Activated CD4-positive, alpha-beta T cell treated with anti-CD3 and anti-CD28 coated beads, Interleukin-2, amount 10 ng/mL, durations not matched to agents 24 days and 14 days (primary cell): ENCODE measurements at places on chromosomes 16 and 17. TPM values are rescaled to one million over a fixed set of nuclear protein-coding genes. Genes with fewer than 3 reads are reported as not detected.

DNA sequence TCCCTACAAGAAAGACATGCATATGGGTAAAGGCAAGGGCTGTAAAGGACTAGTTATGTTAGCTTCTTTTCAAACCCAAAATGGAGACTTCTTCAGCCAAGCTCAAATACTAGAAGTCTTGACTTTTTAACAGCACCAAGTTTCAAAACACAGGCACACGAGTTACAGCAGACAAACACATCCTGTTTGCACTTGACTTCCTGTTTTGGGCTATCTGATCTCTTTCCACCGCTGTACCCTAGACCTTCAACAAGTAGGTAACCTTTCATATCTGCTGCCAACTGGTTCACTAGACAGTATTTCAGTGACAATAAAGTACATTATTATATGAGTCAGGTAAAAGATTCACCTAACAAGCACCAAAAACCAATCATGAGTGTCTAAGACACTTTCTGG is 12.3 kb downstream of the RFFL start:
- H3K27me3 ChIP-seq, result no peaks in the 10 kb centered on the region
- peaks cover 21% of the 10 kb centered on the region for H3K36me3 ChIP-seq
- DNase-seq, result peak; percentile 83
- peak overlapping the region; percentile 74 for H3K4me3 ChIP-seq
- peak overlapping the region; percentile 81 for H3K27ac ChIP-seq
- peaks cover 50% of the 10 kb centered on the region for H3K4me1 ChIP-seq

- peak overlapping the region; percentile 41 for H3K27ac ChIP-seq
- no peaks in the 10 kb centered on the region for H3K4me1 ChIP-seq
- DNase-seq, result no peak
- no peaks in the 10 kb centered on the region for H3K36me3 ChIP-seq
These were observed 7.0 kb upstream of the CBFA2T3 start for GRCh38 chr16:88983771-88984687.

GRCh38 chr17:57945996-57946797 is 9.0 kb downstream of the CUEDC1 start:
- no peak for DNase-seq
- peak overlapping the region; percentile 52 for H3K4me3 ChIP-seq
- no peaks in the 10 kb centered on the region for H3K36me3 ChIP-seq
- H3K27ac ChIP-seq, result peak overlapping the region; percentile 6
- peaks cover 36% of the 10 kb centered on the region for H3K4me1 ChIP-seq
- H3K27me3 ChIP-seq, result peaks cover 40% of the 10 kb centered on the region

Gene EME1
- 30.7 and 35.4 TPM in 2 replicates for total RNA-seq

GRCh38 chr17:81954131-81955057 is 6.6 kb downstream of the NOTUM start:
- DNase-seq, result no peak
- no peak overlapping the region for H3K27ac ChIP-seq
- peaks cover 3% of the 10 kb centered on the region for H3K4me1 ChIP-seq

DNA sequence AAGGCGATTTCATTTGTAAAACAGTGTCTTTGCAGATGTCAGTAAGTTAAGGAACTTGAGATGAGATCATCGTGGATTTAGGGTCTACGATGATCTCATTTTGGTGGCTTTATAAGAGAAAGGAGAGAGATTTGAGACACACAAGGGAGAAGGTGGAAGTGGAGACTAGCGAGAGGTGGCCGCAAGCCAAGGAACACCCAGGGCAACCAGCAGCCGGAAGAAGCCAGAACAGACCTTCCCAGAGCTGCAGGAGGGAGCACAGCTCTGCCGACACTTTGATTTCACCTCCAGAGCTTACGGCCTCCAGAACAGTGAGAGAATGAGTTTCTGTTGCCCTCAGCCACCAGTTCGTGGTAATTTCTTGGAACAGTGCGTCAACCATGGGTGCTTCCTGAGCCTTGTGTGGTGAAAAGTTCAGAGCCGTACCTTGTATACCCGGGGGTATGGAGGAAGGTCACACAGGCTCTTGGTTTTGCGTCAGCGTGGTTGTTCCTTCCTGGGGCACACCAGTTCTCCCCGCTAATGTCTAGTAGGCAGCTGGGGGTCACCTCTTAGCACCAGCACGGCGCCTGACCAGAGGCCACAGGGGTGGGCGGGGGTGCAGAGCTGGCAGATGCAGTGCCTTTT is 12.9 kb upstream of the SEC14L1 start:
- H3K4me3 ChIP-seq, result peak overlapping the region; percentile 73
- H3K36me3 ChIP-seq, result peaks cover 2% of the 10 kb centered on the region
- H3K4me1 ChIP-seq, result peaks cover 43% of the 10 kb centered on the region

Gene MT1M
- total RNA-seq, result not detected in 2 replicates

Gene G6PC1
- total RNA-seq, result not detected in 2 replicates

Gene COPZ2
- 4.4 and 4.5 TPM in 2 replicates for total RNA-seq

Gene TEKT3
- not detected in 2 replicates for total RNA-seq

Gene SPATA22
- total RNA-seq, result not detected in 2 replicates

DNA sequence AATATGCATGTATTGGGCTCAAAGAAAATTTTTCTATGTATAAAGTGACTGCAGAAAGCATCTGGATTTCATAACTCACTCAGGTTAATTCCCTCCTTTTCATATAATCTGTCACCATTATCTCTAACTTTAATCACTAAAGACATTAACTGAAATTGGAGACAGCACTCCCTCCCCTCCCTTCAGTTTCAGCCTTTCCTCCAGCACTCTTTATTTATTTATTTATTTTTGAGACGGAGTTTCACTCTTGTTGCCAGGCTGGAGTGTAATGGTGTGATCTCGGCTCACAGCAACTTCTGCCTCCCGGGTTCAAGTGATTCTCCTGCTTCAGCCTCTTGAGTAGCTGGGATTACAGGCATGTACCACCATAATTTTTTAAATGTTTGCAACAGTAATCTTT is 43.1 kb downstream of the CDH8 start:
- no peaks in the 10 kb centered on the region for H3K27me3 ChIP-seq
- no peaks in the 10 kb centered on the region for H3K4me1 ChIP-seq
- DNase-seq, result no peak
- H3K27ac ChIP-seq, result no peak overlapping the region
- no peaks in the 10 kb centered on the region for H3K36me3 ChIP-seq

DNA sequence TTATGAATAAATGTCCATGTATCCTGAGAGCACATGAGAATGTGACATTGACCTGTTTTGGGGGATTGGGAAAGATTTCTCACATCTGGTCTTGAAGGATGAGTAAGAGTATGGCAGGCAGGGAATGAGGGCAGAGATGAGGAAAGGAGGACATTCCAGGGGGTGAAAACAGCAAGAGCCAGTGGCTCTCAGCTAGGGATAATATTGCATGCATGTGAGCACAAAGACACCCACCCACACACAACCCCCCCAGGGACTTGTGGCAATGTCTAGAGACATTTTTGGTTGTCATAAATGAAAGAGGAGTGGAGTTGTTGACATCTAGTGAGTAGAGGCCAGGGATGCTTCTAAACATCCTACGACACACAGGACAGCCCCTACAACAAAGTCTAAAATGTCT is 6.0 kb downstream of the MYO1D start:
- H3K4me1 ChIP-seq, result peaks cover 2% of the 10 kb centered on the region
- no peak for DNase-seq
- H3K36me3 ChIP-seq, result no peaks in the 10 kb centered on the region
- no peak overlapping the region for H3K4me3 ChIP-seq
- no peak overlapping the region for H3K27ac ChIP-seq
- H3K27me3 ChIP-seq, result peaks cover 28% of the 10 kb centered on the region

DNA sequence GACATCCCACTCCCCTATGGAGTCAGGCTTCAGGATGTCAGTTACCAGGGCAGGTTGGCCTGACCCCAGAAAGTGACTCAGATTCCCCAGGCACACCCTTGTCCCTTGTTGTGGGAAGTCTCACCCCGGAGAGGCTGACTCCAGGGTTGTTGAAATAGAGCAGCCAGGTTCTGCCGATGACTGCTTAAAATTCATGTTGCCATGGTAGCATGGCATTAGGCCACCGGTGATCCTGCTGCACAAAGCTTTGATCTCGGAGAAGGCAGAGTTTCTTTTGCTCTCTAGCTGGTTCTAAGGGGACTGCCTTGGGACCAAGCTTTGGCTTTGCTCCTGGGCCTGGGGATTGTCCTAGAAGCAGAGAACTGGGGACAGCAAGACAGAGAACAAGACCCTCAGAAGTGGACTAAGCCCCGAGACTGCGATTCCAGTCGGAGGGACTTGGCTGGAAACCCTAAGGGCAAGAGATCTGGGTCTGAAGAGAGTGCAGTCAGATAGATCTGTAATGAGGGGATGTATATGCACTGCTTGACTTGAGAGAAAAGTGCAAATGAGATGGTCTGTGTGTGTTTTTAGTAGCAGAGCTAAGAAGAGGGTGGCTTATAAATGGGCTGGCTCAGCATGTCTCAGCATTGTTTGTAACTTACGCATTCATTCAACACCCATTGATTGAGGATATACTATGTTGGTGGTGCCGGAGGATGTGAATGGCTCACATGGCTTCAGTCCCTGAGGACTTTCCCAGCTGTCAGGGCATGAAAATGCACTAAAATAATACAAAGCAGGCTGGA is 106.9 kb downstream of the RGS9 start:
- H3K4me1 ChIP-seq, result peaks cover 12% of the 10 kb centered on the region
- H3K4me3 ChIP-seq, result no peak overlapping the region
- H3K27me3 ChIP-seq, result peaks cover 29% of the 10 kb centered on the region
- no peak overlapping the region for H3K27ac ChIP-seq

DNA sequence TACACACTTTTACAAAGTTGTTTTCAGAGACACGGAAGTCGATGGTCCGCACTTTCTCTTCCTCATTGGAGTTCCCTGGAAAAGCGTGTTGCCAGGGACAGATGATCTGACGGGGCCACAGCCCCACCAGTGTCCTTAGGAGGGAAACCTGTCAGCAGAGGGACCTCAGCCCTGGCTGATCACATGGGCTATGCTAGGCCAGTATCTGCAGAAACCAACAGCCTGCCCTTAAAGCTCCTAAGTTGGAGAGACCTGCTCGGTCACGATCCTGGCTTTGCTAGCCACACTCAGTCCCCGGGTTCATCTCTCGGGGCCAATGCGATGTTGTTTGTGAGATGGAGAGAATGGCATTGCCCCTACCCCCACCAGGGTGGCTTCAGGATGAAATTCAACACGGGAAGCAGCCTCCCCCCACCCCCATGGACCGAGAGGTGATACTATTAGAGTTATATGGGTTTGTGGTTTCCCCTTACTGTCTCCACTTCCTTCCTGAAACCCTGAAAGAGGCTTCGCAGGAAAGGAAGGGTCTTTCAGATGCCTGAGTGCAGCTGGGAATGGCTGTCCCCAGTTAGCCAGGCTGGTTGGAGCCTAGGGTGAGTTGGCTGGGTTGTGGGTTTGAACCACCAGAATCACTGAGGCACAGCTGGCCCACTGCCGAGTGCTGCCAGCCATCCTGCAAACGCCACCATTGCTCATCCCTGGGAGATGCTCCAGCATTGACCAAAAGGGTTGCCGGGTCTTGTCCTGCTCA is 16.6 kb downstream of the RMI2 start:
- H3K4me3 ChIP-seq, result peak overlapping the region; percentile 80
- H3K4me1 ChIP-seq, result peaks cover 50% of the 10 kb centered on the region
- peak overlapping the region; percentile 68 for H3K27ac ChIP-seq
- peak; percentile 80 for DNase-seq
